Central memory CD4-positive, alpha-beta T cell (primary cell): ENCODE measurements at places on chromosomes 13 and 19.

GRCh38 chr13:41344358-41344757, 33.3 kb downstream of the NAA16 start:
- DNase-seq = no peak

GRCh38 chr13:102718746-102719145, 23.9 kb upstream of the METTL21C start:
- no peak for DNase-seq

- DNase-seq = no peak
Measured at GRCh38 chr19:40578442-40578908, 1.8 kb downstream of the SHKBP1 start.

- no peak for DNase-seq
Measured at GRCh38 chr13:30052120-30052519, 201.7 kb upstream of the UBL3 start.

DNA sequence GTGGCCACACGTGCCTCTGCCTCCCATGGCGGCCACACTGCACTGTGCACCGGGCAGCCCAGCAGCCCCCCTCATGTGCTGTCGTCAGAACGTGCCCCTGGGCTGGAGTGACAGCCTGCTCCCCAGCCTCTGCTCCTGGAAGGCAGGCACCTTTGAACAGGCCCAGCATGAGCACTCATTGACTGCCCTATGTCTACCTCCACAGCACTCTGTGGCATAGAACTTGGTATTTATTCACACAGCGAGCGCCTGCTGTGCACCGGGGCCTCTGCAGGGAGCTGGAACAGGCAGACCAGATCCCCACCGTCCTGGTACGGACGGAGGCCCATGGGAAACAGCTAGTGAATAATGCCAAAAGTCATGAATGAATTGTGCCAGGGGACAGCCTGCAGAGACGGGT, 53.7 kb downstream of the DPF1 start:
- DNase-seq = no peak

DNA sequence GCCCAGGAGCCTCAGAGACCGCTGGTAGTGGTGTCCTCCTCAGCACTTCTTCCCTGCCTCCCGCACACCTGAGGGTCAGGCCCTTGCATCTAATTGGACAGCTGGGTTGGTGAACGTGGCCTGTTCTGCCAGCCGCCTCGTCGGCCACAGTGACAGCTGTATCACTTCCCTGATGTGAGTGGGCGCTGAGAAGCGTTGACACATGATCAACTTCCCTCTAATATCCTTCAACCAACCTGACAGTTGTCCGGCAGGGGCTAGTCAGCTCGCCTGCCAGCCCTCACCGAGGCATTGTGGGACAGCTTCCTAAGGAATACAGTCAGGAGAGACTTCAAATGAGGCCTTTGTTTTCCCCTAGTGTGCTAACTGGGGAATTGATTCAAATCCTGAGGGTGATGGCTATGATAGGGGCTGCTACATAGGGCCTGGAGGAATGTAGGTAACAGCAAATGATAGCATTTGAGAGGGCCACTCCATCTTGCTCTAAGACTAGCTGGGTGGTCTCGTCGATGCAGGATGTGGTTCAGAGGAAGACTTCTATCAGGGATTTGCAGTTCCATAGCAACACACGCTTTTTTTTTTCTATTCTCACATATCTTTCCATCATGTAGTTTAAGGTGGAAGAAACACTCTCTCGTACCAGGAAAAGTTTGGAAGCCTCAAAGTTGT, 230.8 kb downstream of the TSHZ3 start:
- no peak for DNase-seq

DNA sequence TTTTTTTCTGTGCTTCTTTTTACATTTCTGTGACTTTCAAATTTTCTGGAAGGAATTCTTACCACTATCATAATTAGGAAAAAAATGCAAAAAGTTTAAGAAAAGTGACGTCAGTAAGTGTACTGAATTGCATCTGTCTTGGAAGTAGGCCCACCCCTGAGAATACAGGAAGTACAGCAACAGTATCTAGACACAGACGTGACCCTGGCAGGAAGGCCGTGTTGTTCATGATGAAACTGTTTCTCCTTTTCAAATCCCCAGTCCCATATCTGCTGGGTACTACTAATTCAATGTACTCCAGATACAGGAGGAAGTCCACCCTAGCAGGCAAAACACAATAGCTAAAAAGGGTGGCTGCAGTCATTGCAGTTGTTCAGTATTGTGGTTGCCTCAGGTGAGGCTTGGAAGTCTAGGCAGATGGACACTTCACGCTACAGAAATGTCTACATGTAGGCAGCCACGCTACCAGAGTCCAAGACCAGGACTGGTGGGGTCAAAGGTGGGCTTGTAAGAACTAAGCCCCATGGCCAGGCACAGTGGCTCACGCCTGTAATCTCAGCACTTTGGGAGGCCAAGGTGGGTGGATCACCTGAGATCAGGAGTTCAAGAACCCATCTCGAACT, 49.6 kb upstream of the MED4 start:
- no peak for DNase-seq

GRCh38 chr19:47623921-47624391, 15.0 kb downstream of the BICRA start:
- no peak for DNase-seq

GRCh38 chr13:95722241-95722640, 45.3 kb downstream of the DNAJC3 start:
- DNase-seq = no peak

GRCh38 chr13:64527561-64527960, 2702.6 kb downstream of the PCDH9 start:
- no peak for DNase-seq

- no peak for DNase-seq
Measured at GRCh38 chr13:106155411-106155810, 380.1 kb downstream of the EFNB2 start.

- peak; percentile 85 for DNase-seq
Measured at GRCh38 chr13:30408319-30409101, 13.8 kb upstream of the UBE2L5 start.

DNA sequence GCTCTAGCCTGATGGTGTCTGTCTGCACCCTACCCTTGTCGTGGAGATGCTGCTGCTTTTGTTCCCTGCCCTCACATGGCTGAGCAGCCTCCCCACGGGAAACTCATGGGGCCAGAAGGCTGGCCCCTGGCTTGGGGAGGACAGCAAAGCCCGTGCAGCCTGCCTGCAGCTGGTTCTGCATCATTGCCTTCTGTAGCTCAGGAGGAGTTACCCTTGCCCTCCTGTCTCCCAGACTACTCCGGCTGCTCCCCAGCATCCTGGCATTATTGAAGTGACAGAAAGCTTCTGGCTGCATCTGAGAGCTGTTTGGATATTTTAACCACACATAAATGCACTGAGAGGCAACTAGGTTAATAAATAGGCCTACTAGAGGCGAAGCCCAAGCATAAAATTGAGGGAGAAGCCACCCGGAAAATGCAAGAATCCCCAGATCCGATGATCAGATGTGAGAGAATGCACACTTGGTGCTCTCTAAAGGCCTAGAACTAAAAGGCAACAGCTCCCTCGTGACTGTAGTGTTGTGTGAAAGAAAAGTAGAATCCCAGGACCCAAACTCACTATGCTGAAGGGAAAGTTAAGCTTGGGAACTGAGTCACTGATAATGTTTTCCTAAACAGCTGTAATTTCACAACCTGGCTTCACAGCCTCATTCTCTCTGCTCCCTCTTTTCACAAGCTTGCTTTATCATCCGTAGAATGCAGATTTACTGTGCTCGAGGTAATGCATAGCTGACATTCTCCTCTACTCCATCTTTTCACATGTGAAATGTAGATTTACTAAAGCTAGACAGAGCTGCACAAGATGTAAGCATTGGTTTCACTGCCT, 110.8 kb downstream of the TNFRSF19 start:
- no peak for DNase-seq
